NCI-H1417 treated with DMSO at 0.1 percent for 48 hours (cell line): ENCODE measurements at places on chromosomes 5 and 9.

- no peak for DNase-seq
Observed at GRCh38 chr5:121834021-121834420, 17.7 kb upstream of the FTMT start.

GRCh38 chr5:111628901-111629300 is 116.6 kb upstream of the STARD4 start:
- no peak for DNase-seq

GRCh38 chr5:17925276-17925675 is 291.0 kb downstream of the TAF11L14 start:
- DNase-seq: no peak

DNA sequence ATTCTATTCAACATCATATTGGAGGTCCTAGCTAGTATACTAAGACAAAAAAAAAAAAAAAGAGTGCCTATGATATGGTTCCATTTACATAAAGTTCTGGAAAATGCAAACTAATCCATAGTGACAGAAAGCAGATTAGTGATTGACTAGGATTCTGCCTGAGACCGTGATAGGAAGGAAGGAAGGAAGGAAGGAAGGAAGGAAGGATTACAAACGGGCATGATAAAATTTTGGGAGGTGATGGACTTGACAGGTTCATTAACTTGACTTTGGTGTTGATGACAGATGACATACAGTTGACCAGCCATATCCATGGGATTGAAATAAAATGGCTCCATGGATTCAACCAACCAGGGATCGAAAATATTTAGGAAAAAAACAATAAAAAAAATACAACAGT is 79.1 kb upstream of the MAN2A1 start:
- no peak for DNase-seq

GRCh38 chr9:120931231-120932085 is 4.9 kb upstream of the TRAF1 start:
- DNase-seq: no peak
